ENCODE measurements at places on chromosomes 7 and 10.

DNA sequence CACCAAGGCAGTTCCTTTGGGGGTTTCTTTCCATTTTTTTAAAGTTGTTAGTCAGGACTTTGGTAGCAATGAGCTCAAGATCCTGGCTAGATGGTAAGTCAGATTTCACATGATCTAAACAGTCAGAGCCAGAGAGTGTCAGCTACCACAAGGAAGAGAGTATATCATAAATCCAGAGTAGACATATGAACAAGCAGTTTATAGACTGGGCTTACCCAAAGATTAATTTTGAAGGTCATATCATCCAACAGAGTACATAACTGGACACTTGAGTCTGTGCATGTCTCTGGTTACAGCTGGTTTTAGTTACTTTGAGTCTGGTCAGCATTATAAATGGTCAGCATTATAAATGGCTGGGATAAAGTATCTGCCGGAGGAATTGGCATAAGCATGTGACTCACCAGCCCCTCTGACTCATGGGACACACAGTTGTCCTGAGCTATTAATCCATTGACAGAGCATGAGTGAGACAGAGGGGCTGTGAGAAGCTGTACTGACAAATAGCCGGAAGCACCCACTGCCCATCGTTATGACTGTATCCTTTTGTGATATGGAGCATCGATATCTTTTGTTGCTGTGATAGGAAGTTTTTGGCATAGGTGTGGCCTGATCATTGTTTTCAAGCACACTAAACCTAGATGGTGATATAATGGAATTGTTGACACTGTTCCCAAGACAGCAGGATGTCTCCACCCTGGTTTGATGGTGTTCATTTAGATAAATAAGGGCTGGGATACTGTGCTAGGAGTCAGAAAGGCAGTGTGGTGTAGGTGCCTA, 19.3 kb downstream of the PPP1R3C start:
- no peak for DNase-seq

DNA sequence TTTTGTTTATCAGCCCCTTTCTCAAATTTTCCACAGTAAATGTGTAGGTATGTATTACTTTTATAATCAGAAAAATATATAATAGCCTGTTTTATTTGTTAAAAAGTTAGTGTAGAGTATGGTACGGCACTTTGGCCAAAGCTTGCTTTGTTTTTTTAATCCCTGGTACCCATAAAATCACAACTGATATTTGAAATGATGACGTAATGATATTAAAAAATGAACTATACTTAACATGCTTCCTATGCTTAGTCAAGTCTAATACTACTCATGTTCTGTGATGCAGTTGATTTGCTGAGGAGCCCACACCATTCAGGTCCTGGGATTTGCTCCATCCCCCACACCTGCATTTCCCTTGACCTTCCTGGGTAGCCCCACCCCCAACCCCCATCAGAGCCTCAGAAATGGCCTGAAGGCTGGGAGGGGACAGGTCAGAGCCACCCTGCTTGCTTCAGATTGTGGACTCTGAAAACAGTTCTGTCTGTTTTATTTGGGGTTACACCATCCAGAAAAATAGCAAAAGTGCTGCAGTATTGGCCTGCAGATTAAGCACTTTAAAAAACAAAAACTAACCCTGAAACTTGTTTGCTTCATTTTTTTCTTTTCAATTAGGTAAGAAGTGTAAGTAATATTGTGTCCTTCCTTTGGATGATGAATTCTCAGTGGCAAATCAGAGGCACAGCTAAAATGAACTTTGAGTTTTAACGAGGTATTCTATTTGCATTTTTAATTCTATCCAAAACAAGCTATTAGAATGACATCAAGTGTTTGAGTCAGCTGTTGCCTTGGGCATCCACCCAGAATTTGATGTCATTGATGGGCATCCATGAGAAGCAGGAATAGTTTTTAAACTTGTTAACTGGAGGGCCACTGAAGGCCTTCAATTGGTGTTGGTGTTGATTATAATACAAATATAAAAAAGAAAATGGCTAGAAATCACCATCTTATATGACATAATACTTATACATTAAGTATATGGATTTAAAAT, 23.3 kb downstream of the PLCE1 start:
- DNase-seq, result no peak

- no peak for DNase-seq
Measured at GRCh38 chr10:78472551-78472890, 438.9 kb downstream of the RPS24 start.

DNA sequence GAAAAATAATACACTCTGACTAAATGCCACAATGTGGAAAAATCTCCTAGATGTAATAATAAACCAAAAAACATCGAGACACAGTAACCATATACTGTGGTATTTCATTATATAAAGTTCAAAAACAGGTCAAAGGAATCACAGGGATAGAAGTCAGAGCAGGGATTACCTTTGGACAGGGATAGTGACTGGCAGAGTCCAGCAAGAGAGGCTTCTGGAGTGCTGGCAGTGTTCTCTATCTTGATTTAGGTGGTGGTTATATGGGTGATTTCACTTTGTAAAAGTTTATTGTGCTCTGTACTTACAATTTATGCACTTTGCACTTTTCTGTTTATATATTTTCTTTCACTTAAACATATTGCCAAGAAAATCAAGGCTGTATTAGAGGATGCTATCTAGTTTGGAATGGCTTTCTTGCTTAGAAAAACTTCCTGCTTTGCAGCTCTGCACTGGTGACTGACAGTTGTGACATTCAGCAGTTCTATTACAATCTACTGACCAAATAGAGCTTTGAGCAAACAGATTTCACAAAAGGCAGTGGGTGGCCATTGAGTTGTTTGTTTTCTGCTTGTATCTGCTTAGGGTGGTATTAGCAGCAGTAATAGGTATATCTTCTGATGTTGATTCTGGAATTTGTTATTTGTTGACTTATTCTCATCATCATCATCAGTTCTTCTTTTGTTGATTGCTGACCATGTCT, 263.6 kb upstream of the LRGUK start:
- no peak for DNase-seq

GRCh38 chr7:65390588-65390987, 16.9 kb downstream of the ZNF92 start:
- no peak for DNase-seq

GRCh38 chr7:33872870-33873269, 32.5 kb upstream of the BMPER start:
- DNase-seq, result no peak

DNA sequence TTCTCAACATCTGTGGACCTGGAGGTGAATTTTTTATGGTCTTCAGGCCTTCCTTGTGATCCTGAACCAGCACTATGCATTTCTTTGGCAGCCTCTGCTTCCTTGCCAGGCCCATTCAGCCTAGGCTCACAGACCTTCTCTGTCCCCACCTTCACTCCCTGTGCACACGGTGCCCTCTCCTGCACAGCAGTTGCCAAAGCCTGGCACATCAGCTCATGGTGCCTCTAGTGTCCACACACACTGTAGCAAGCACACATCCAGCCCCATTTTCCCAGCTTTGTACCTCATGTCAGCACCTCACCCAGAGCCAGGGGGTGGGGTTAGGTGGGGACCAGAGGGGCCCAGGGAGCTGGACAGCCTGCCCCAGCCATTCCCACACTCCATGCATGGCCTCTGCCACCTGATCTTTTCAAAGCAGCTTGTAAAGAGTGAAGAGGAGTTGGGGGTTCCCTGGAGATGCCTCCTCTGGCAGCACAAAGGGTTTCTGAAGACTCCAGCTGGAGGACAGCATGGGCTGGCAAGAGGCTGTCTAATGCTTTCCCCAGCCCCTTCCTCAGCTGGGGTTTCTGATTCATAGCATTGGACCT, 57.9 kb upstream of the TMEM72 start:
- DNase-seq, result no peak

- no peak for DNase-seq
Measured at GRCh38 chr10:127855591-127855881, 37.2 kb downstream of the CLRN3 start.

DNA sequence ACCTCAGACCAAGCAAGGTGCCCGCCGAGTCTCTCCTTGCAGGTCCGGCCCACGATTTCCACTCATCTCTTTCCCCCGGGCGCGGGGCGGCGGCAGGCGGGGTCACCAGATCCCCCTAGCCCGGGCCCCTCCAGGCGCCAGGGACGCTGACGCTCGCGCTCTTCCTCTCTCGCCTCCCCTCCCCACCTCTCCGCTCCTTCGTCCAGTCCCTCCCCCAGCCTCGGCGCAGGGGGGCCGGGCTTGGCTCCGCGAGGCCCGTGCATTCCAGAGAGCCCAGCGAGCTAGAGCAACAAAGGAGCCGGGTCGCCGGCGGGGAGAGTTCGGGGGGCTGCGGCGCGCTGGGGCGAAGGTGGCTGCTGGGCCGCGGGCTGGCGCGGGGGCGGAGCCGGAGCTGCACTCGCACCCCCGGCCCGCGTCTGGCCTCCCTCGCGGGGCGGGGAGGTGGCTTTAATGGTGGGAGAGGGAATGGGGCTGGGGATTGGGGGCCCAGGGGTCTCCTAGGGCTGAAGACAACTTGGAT, at the start of gene SMO:
TSS of gene SMO (plus strand) at position 262 of the 520 bp plus-strand sequence. CDS start 519 bp downstream, outside the sequence.
- no peak for DNase-seq

- no peak for DNase-seq
Measured at GRCh38 chr7:113113912-113114311, 4.4 kb downstream of the SMIM30 start.

- no peak for DNase-seq
Measured at GRCh38 chr10:73763343-73763742, 18.5 kb upstream of the CHCHD1 start.

- no peak for DNase-seq
Measured at GRCh38 chr10:60130130-60130579, 223.8 kb upstream of the CCDC6 start.

- no peak for DNase-seq
Measured at GRCh38 chr7:122984021-122984420, 11.5 kb downstream of the TAS2R16 start.

- DNase-seq, result no peak
Measured at GRCh38 chr7:155584763-155585531, 38.6 kb upstream of the CNPY1 start.

- no peak for DNase-seq
Measured at GRCh38 chr10:97479939-97480338, 18.3 kb downstream of the MMS19 start.

DNA sequence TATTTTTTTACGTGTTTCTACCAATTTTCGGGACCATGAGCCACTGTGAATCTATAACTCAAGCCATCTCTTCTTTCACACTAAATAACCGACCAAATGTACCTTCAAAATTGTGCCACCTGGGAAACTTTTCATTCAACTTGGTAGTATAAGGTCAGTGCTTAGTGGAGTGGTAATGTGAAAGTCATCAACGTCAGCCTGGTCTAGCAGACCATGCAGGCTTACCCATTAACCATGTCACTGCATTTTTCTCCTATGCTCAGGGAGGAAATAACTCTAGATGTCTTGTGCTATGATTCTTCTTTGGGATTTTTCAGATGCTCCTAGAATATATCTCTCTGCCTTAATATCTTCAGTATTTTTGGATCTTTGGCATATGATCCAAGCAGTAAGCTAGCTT, 1075.4 kb upstream of the POT1 start:
- no peak for DNase-seq
